ENCODE measurements at places on chromosomes 6 and 20.
A peak's percentile ranks its signal among the peaks of the same experiment; 100 is the strongest.

GRCh38 chr6:13178107-13178506 is 150.2 kb downstream of the TBC1D7 start:
- no peak for DNase-seq

DNA sequence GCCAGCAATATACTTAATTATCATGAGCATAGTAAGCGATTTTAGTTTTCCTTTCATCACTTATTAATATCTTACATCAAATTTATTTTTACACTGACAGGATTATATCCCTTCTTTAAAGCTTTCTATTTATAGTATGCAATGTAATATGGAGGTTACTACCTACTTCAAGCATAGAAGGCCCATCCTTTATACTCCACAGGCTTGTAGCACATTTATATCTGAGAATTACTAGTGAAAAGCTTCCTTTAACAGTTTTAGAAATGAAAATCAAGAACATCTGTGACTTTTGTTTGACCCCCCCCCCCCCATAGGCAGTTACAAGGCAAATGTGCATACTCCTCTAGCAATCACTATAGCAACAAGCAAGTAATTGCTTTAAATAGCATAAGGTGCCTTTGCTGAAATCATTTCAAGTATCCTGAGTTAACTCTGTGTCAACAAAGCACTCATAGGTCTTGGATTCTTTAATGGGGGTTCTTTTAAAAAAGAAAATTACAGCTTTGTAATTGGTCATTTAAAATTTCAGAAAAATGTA is 917.7 kb downstream of the PHF3 start:
- DNase-seq = no peak

- DNase-seq = no peak
Measured at GRCh38 chr20:35718972-35719635, 19.9 kb downstream of the ROMO1 start.

DNA sequence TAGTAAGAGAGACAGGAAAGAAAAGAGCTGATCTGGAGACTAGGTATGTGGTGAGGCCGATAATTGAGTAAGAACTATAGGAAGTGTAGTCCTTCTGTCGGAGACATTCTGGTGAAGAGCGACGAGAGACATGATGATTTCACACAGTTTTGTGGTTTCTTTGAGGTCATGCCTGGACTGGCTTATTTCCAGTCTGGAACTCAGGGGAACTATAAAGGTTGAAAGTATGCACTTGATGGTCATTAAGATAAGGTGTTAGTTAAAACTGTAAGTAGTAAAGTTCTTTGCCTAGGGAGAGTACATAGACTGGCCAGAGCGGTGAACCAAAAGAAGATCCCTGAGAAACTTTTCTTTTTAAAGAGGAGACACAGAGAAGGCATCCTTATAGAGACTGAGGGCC is 68.8 kb downstream of the RFX6 start:
- DNase-seq = no peak

GRCh38 chr6:12051861-12052368 is 39.8 kb downstream of the HIVEP1 start:
- DNase-seq = peak; percentile 76

DNA sequence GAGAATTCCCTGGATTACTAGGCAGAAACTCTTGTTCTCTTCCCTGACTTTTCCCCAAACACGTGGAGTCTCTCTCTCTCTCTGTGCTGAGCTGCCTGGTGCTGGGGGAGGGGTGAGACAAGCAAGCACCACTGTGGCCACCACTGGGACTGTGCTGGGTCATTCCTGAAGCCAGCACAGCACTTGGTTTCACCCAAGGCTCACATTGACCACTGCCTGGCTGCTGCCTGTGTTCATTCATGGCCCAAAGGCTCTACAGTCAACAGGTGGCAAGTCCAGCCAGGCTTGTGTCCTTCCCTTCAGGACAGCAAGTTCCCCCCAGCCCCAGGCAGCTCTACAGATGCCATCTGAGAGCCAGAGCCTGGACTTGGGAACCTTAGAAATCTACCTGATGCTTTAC is 92.2 kb downstream of the CTNNBL1 start:
- no peak for DNase-seq

DNA sequence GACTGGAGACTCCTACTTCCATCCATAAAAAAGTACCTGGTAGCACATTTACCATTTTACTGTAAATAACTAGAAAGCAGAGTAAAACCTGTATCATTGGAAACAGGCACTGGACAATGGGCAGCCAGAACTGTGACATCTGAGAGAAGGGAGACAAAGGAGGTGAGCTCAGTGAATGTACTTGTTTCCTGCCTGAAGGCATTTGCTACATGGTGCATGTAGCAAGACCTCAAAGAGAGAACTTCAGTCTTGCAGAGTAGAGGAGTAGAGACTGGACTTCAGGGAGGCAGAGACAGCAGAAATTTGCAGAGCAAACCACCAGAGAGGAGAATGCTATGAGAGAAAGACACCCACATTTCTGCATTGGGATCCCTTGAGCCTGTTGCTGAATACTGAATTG is 171.0 kb upstream of the CCN2 start:
- no peak for DNase-seq

- no peak for DNase-seq
Measured at GRCh38 chr6:117666881-117667280, 8.4 kb upstream of the NUS1 start.

DNA sequence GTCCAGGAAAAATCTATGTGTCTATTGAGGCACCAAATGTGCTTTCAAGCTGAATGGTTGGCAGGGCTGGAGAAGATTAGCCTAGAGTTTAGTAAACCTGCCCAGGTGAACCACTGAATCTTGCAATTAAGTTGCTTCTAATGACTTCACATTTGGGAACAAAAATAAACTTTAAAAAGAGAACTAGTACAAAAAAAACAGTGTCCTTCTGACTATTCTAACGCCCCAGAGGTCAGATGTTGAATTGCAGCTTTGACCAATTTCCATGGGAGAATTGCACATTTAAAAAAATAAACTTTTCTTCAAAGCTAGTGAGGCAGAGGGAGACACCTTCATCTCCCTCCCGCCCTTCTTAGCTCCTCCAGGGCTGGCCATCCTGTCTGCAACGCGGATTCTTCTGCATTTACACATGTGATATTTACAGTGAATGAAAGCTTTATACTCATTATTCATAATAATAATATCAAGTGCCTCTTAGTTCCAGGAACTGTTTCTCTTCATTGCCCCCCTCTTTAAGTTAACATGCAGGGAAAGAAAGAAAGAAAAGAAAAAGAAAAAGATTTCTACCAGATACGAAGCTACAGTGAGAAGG is 270.2 kb downstream of the SMOC2 start:
- DNase-seq = no peak

DNA sequence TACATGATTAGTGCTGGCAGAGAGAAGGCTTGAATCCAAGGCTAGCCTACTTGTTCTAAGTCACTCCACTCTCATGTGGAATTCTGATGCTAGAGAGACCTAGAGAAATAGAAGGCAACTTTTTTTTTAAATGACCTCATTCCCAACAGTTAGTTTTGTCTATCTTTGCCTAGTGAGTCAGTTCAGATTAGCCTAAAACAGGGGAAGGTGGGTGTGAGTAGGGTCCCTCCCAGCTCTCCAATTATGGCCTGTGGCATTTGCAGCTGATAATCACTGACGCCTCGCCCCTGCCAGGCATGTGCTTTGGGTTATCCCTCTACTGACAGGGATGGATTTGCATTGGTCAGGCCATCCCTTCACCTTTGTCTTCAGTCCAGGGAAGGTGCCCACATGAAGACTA is 13.6 kb downstream of the TXLNB start:
- DNase-seq = no peak

DNA sequence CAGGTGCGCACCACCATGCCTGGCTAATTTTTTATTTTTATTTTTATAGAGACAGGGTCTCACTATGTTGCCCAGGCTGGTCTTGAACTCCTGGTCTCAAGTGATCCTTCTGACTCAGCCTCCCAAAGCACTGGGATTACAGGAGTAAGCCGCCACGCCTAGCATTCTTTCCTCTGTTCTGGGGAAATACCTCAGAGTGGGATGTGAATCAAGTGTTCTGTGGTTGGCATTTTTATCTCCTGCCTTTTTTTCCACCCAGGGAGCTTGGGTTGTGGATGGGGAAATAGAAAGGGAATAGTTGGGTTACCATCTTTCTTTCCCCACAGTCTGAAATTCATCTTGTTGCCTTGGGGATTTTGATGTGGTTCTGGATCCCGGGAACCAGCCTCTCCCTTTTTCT is 24.1 kb downstream of the TFAP2C start:
- DNase-seq = no peak

DNA sequence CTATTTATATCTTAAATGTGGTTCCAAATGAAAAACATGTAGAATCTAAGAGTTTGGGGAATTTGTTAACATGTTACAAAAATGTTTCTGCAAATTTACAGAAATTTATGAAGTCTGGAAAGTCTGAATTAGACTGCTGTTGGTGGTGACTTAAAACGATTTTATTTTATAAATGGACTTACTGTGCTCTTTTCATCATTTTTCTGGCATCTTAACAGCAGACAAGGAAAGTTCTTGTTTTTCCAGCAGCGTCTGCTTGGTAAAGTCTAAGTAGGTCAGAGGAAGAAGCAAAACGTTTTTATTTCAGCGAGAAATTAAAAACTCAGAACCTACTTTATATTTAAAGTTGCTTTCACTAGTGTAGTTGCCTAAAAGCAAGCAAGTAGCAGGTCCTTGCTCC is 48.6 kb upstream of the COL9A1 start:
- DNase-seq = no peak

DNA sequence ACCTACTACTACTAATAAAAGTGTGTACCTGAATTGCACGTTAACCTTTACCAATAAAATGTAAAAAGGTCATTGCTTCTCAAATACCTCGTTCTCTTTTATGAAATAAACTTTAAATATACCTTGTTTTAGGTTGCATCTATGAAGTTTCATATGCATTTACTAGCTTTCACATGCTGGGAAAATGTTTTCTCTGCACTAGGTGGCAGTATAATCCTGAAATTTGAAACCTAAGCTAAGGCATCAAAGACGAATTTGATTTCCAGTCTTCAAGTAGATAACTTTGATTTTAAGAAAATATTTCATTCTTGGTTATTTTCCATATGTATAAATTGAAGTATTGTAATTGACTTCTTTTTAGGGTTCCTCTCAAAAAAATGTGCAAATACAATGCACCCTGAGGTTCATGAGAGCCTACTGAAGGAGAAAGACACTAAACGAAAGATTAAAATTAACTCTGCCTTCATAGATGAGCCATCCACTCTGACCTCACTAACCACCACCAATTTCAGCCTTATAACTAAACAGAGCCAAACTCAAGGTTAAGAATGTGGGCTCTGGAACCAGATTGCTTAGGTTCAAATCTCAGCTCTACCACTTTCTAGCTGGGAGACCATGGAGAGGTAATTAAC is 7.3 kb upstream of the COL9A1 start:
- DNase-seq = no peak

DNA sequence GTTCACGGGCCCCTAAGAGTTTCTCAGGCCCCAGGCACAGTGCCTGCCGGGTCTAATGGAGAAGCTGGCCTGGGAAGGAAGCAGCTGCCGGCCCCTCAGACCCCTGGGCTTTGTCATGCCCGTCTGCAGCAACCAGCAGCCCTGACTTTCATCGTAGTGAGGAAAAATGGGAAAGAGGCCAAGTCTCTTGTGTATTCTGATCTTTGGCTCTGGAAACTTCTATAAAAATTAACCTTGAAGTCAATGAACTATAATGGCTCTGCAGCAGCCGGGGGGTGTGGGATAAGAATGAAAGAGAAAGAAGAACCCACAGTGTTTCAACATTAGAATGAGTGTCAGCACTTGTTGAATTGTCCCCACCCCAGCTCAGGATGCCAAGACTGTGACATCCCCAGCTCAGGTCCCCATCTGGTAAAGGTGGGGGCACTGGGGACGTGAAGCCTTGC is 12.9 kb downstream of the TGM2 start:
- DNase-seq = peak; percentile 12

- DNase-seq = no peak
Measured at GRCh38 chr20:7426890-7427496, 513.3 kb downstream of the HAO1 start.

DNA sequence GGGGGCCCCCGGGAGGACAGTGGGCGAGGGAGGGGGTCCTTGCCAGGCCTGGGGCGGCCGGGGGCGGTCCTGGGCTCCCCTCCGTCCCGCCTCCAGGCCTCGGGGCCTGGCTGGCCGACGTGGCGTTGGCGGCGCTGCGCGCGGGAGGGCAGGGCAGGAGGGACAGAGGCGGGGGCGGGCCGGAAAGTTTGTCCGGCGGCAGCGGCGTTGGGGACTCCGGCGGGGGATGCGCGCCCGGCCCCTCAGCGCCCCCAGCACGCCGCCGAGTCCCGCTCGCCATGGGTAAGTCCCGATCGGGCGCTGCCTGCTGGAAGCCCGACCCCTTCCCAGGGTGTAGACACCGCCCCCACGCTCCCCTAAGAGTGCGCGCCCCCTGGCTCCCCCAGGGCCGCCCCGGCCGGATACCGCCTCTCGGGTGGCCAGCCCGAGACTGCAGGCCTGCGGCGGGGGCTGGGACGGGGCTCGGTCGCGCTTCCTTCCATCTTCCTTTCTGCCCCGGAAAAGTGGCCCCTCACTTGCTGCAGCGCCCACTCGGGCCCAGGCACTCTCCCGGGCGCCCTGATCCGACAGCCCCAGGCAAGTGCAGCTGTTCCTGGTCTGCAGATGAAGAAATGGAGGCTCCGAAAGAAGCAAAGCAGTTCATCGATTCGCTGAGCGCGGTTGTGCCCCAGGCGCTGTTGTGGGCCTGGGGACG is at the start of gene SLC2A10:
Gene SLC2A10, plus strand, starts transcription at position 191 of the 694 bp plus-strand sequence. Its CDS starts 88 bp downstream, at position 279.
- DNase-seq = peak; percentile 15

DNA sequence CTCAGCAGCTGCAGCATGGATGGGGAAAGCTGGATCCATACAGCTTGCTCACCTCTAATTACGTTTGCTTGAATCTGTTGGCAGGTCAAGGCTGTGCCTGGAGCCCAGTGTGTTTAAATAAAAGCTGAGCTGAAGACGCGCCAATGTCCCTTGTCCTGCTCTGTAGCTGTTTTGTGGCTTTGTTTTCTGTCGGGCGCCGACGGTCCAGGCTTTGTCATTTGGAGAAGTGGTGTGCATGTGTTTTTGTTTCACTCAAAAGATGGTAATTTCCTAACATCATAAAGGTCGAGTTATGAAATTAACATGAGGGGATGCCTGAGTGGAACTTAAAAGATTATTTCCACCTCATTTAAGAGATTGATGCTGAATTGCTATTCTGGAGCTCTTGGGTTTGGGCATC is 107.6 kb downstream of the SLC24A3 start:
- no peak for DNase-seq

DNA sequence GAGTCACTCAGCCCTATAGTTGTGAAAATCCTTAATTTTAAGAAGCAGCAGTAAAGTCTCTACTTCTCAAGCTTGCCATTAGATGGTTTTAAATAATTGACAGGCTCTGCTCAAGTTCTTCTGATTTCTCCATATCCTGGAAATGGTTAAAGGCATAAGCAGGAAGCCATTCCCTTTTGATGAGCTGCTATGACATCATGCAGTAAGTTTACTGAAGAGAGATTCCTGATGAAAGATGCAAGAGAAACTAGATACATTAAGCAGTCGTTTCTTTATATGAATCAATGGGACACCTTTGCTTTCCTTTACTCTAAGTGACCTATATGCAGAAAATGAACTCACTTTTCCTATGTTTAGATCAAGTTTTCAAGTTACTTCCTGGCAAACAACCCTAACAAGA is 9.8 kb downstream of the POPDC3 start:
- no peak for DNase-seq

- DNase-seq = no peak
Measured at GRCh38 chr6:116586276-116586675, 15.0 kb downstream of the RWDD1 start.
